IMR-90 (cell line): ENCODE measurements at places on chromosomes 2 and 18. TPM values are rescaled to one million over a fixed set of nuclear protein-coding genes. Genes with fewer than 3 reads are reported as not detected.

DCDC2C gene
- not detected in 2 replicates for total RNA-seq

CXCR1 gene
- total RNA-seq: not detected in 2 replicates

GPR17 gene
- total RNA-seq: not detected in 2 replicates

TTC39C gene
- total RNA-seq: 20.8 and 22.8 TPM in 2 replicates

ONECUT2 gene
- total RNA-seq: under 0.01 TPM in 2 replicates

ZSWIM2 gene
- 0.28 TPM in 1 of 2 replicates, not detected in the other for total RNA-seq

DPP4 gene
- total RNA-seq: 19.0 and 24.2 TPM in 2 replicates

DSG4 gene
- not detected in 2 replicates for total RNA-seq

UBE2F gene
- 44.6 and 59.4 TPM in 2 replicates for total RNA-seq

GAL3ST2 gene
- not detected in 2 replicates for total RNA-seq

MC2R gene
- total RNA-seq: not detected in 2 replicates

EGR4 gene
- total RNA-seq: not detected in 2 replicates

PGAP1 gene
- 5.7 and 6.7 TPM in 2 replicates for total RNA-seq

C1QL2 gene
- not detected in 2 replicates for total RNA-seq

CCDC150 gene
- 3.8 and 6.9 TPM in 2 replicates for total RNA-seq

MAP3K20 gene
- 84.4 and 93.0 TPM in 2 replicates for total RNA-seq

GPN1 gene
- total RNA-seq: 53.0 and 63.8 TPM in 2 replicates

LPIN1 gene
- 21.3 and 21.7 TPM in 2 replicates for total RNA-seq

PPP1R1C gene
- 0.28 and 0.36 TPM in 2 replicates for total RNA-seq

LRP2 gene
- total RNA-seq: not detected in 2 replicates

SLC5A7 gene
- not detected in 2 replicates for total RNA-seq

MC4R gene
- 0.18 and 0.28 TPM in 2 replicates for total RNA-seq

SPDYA gene
- not detected in 2 replicates for total RNA-seq

SYT4 gene
- total RNA-seq: not detected in 2 replicates

DLGAP1 gene
- total RNA-seq: under 0.01 TPM in 1 of 2 replicates, not detected in the other

RAB17 gene
- total RNA-seq: not detected in 2 replicates
